MCF 10A (cell line): ENCODE measurements at places on chromosomes 16 and 17. TPM values are rescaled to one million over a fixed set of nuclear protein-coding genes. Genes with fewer than 3 reads are reported as not detected.

Gene SLC4A1
- total RNA-seq: not detected in 2 replicates

Gene CLEC18B
- total RNA-seq: 0.89 TPM in 1 of 2 replicates, not detected in the other

Gene KRTAP4-12
- total RNA-seq: not detected in 2 replicates

Gene TPPP3
- total RNA-seq: not detected in 2 replicates

Gene MMP28
- total RNA-seq: 22.3 and 27.4 TPM in 2 replicates
